ENCODE measurements at places on chromosomes 1 and 21.

GRCh38 chr1:223355699-223356098 is 8.3 kb downstream of the SUSD4 start:
- DNase-seq = no peak

GRCh38 chr1:93036672-93037071 is 42.4 kb upstream of the MTF2 start:
- DNase-seq = no peak

DNA sequence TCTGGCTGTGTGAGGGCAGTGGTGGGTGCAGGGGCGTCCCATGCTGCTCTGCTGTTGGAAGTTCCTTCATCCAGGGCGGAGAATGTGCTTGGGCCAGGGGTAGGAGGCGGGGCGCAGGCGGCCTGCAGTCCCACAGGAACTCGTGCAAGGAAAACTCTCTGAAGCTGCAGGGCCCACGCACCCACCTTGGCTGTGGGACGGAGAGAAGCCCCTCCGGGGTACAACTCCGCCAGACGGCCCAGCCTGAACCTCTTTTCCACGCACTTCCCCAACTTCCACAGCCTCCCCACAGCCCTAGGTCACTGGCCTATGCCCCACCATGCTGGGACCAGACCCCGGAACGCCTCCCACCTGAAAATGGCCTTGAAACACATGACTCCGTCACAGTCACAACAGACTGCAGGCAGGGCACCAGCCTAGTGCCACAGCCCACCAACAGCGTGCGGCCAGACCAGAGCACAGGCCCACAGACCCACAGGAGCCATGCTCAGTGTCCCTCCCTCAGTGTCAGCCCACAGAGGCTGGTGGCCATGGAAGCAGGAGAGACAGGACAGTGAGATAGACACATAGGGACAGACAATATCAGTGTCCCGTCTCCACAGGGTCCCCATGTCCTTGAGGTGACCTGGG is 47.8 kb downstream of the WNT9A start:
- DNase-seq = no peak

- no peak for DNase-seq
These were observed 80.3 kb downstream of the DIRAS3 start for GRCh38 chr1:67970088-67970487.

DNA sequence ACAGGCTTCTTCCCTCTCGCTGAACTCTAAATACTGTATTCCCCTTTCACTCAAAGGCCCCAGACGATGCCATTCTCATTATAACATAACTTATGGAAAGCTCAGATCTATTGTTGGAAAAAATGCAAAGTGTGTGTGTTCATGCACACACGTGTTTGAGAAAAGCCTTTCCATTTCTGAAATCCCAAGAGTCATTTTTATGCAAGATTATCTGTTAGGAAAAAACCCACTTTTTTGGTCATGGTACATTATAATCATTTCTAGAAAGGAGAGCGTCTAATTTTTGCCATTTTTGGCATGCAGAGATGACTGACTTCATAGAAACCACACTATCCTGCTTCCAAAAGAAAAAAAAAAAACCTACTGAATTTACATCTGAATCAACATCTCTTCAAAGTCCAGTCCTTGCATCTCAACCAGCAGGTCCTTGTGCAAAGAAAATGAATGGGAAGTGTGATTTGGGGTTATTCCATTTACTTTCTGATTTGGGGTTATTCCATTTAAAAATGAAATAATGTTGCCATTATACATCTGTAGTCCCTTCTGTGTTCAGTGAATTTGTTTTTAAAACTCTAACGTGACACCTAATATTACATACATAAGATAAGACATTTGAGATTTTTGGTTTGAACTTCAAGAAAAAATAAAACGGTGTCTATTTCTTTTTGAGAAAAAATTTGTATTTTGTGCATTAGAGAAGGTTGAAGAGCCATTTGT is 150.3 kb downstream of the DHRS3 start:
- DNase-seq = peak; percentile 16

DNA sequence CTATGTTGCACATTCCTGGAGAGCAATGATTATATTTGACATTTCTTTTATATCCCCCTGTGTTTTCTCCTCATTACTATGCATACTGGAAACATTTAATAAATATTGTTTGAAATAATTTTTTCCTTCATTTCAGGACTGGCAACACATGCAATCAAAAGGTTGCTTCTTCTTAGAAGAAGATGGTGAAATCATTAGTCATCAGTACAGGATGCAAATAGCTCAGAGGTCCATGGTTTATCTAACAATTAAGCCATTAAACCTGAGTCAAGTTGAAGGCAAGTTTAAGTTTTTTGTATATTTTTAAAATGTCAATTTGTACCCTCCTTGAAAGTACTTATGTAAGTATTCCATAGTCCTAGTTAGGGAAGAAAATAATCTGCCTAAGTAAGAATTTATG is 22.5 kb downstream of the EFCAB7 start:
- no peak for DNase-seq

DNA sequence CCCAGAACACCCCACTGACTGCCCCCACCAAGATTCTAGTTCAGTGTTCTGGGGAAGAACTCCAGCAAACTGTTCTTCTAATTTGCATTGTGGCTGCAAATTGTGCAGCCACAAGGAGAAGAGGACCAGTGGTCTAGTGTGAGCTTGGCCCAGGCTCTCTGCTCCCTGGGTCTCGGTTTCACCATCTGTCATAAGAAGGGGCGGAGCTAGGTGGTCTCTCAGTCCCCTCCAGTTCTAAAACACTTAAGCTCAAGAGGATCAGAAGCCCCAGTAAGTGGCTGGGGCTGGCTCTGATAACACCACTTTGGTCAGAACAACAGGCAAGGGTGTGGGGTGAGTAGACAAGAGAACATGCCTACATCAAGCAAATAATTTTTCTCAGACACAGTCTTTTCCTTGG is 99.9 kb downstream of the BEND5 start:
- no peak for DNase-seq

DNA sequence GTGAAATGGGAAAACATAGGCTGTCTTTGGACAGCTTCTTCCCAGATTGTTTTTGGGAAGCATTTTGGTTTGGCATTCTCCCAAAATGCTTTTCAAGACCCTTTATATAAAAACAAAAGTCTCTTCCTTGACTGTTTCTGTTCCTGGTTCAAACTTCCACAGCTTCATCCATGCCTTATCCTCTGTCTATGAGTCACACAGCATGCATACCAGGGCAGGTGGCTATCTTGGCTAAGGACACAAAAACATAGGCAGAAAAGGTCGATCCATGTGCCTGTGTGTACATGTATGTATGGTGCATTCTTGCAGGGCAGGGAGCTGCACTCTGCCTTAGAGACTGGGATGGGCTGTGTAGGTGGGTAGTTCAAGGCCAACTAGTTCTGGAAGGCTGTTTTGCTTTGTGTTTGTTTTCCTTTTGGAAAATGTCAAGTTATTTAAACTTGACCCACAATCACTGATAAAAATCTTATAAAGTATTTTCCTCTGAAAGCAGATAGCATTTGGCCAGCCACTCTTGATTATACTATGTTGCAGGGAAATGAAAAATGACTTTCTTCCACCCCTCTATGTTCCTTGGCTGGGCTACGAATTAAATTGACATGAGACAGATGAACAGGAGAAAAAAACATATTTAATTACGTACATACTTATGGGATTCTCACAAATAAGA is 437.0 kb downstream of the SIPA1L2 start:
- DNase-seq = no peak

DNA sequence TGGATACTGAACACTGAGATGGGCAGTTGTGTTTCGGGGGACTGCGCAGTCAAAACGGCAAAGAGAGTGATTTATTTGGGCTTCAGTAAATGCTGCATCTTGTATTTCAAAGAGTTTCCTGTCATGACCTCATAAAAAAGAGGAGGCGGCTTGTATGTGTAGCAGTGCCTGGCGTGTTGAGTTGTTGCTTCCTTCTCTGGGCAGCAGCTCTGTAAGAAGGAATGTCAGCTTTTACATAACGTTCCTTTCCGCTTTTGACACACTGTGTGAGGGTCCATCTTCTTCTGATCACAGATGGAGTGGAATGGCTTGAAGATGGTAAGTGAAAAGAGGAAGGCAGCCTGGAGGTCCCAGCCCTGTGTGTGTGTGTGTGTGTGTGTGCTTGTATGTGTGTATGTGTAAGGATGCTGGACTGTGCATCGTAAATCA is 941 bp downstream of the ELAVL4 start:
- DNase-seq = no peak

DNA sequence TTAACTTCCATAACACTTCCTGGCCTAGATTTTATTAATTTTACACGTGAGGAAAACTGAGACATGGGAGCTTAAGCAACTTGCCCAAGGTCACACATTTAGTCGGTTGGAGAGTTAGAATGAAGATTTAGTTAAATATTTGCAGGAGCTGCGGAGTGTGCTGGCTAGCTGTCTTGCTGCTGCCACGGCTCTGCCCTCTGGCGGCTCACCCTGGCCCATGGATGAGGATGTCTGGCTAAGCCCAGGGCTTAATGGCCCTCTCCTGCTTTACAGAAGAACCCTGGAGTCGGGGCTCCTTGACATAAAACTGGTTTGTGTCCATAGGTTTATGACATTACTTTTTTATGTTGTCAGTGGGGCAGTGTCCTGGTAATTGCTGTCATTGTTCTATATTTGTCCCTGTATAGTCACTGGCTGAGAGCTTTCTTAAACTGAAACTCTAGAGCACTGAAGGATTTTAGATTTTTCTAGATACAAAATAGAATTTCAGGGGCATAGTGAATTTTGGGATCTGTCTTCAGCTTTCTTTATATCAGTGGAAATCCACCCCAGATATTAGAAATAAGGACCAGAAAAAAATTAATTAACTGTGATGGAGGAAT is 88.9 kb upstream of the WLS start:
- no peak for DNase-seq

DNA sequence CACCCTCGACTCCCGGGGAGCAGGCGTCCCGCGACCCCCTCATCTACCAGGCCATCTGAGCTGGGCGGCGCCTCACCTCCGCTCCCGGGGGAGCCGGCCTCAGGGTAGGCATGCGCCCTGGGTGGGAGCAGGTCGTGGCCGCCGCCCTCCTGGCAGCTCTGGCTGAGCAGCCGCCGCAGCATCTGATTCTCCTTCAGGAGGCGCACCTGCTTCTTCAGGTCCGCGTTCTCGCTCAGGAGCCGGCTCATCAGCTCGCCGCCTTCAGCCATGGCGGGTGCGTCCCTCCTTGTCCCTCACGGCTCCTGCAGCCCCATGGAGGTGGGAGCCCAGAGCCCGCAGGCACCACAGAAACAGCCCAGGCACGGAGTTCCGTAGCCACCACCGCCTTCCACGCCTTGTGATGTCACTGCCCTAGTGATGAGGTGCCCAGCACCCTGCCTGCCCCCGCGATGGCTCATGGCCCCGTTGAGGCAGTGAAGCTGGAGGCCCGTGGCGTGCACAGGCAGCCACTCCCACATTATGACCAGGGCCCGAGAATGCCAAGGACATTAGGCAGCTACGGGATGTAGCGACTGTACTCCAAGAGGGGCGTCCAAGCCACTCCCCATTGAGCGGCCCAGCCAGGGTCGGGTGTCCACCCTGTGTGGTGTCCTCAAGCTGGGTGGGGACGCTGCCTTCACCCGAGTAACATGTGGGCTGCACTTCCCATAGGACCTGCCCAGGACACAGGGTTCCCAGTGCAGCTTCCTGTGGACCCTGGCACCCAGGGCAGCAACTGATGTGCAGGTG is 1.5 kb downstream of the SPATC1L start:
- DNase-seq = no peak

GRCh38 chr1:10146391-10146790 is 64.0 kb upstream of the KIF1B start:
- no peak for DNase-seq

GRCh38 chr21:33993286-33994231 is 78.0 kb upstream of the ATP5PO start:
- DNase-seq = no peak

GRCh38 chr1:157170677-157171515 is 32.7 kb upstream of the ETV3 start:
- peak; percentile 20 for DNase-seq

DNA sequence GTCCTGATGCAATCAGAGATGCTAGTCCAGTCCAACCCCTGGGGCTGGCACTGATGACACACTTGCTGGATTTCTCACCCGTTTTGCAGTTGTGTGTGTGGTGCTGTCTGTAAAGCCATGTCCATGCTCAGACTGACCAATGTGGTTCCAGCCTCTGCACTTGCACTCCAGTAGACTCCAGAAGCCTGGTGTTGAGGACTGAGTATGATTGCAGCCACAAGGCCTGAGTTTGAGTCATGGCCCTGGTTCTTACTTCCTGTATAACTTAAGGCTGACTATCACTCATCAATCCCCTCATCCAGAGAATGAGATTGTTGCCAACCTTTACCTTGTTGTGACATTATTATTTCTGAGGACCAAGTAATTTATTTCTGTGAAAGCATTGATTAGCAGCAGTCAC is 34.8 kb upstream of the IKBKE start:
- DNase-seq = no peak

DNA sequence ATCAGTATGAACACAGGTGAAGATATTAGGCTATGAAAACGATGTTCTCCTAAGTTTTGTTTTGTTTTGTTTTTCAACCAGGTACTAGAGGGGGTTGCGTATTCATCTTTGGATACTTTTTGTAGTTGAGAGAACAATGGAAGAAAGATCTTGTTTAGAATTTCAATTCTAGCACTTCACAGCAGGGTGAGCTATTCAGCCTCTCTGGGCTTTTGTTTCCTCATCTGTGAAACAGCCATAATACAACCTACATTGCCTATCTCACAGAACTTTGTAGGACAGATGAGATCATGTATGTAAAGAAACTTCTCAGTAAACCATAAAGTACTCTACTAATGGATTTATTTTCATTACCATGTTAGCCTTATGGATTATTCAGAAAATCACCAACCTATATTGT is 199.5 kb downstream of the GPATCH2 start:
- no peak for DNase-seq

DNA sequence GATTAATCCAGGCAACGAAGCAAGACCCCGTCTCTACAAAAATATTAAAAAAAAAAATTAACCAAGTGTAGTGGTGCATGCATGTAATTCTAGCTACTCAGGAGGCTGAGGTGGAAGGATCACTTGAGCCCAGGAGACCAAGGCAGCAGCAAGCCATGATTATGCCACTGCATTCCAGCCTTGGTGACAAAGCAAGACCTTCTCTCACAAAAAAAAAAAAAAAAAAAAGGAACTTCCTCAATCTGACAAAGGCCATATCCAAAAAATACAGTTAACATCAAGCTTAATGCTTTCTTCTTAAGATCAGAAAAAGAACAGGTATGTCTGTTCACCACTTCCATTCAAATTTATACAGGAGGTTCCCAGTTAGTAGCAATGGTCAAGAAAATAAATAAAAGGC is 54.4 kb downstream of the EVI5 start:
- no peak for DNase-seq

DNA sequence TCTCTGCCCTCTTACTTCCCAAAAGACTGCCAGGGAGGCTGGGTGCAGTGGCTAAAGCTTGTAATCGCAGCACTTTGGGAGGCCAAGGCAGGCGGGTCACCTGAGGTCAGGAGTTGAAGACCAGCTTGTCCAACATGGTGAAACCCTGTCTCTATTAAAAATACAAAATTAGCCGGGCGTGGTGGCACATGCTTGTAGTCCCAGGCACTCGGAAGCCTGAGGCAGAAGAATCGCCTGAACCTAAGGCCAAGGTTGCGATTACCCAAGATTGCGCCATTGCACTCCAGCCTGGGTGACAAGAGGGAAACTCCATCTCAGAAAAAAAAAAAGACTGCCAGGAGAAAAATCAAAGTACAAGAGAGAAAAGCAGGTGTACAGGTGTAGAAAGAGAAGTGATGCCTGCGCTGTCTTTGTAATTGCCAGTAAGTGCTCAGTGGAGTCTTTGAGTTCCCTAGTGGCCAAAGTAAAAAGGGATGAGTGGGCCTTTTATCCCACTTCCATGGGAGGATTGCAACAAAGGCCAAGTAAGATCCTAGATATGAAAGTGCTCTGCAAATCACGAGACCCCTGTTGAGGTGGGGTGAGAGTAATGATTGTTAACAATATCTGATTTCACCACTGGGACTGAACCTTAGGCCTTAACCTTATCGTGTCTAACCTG is 94.7 kb upstream of the WNT4 start:
- DNase-seq = no peak

Data from T-helper 2 cell (primary cell).